ENCODE measurements at places on chromosomes 1 and 21.

- no peak for DNase-seq
Measured at GRCh38 chr1:153506386-153506785, 29.4 kb downstream of the S100A6 start.

- no peak for DNase-seq
Measured at GRCh38 chr1:50977575-50978143, 7.6 kb downstream of the CDKN2C start.

GRCh38 chr1:19398309-19398760, 86.2 kb downstream of the SLC66A1 start:
- DNase-seq = peak; percentile 12

- DNase-seq = no peak
Measured at GRCh38 chr1:116814926-116815723, 60.9 kb downstream of the CD2 start.

GRCh38 chr1:85061711-85062424, 13.6 kb upstream of the MCOLN3 start:
- DNase-seq = peak; percentile 71

DNA sequence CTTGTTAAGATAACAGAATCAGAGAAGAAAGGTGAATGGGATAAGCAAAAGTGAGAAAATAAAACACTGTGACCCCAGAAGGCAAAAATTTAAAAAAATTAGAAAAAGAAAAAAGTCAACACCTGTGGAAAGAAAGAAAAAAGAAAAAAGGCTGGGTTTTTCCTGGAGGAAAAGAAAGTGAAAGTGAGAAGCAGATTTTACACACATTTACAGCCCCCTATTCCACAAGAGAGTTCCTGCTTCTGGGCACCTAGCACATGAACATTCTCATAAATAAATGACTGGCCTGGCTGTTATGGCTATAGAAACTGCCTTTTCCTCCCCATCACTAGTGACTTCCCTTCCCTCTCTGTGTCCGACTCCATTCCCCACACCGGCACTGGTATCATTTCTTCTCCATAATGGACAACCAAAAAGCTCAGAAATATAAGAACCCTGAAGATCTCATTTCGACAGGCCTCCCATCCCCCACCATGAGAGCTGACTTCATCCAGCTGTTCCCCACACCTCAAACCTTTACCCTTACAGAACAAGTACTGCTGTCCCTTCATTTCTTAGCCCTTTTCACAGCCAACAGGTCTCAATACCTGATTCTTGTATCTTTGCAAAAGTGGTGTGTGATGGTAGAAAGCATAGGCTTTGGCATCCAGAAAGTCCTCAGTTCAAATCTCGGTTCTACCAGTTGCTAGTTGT, 12.6 kb downstream of the MTF1 start:
- DNase-seq = no peak

DNA sequence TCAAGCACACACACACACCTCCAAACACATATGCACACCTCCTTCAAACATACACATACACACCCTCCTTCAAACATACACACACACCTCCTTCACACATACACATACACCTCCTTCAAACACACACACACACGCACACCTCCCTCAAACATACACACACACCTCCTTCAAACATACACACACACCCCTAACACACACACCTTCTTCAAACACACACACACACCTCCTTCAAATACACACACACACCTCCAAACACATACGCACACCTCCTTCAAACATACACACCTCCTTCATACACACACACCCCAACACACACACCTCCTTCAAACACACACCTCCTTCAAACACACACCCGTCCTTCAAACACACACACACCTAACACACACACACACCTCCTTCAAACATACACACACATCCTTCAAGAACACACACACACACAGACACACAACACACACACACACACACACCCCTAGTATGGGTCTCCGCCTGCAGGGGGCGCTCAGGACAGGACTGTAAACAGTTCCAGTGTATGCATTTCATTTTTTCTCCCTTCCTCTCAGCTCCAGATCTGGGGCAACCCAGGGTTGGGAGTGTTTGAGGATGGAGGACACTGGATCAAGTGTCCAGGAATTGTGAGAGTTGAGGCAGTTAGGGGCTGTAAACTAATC, 12.1 kb downstream of the LGR6 start:
- DNase-seq = peak; percentile 32

DNA sequence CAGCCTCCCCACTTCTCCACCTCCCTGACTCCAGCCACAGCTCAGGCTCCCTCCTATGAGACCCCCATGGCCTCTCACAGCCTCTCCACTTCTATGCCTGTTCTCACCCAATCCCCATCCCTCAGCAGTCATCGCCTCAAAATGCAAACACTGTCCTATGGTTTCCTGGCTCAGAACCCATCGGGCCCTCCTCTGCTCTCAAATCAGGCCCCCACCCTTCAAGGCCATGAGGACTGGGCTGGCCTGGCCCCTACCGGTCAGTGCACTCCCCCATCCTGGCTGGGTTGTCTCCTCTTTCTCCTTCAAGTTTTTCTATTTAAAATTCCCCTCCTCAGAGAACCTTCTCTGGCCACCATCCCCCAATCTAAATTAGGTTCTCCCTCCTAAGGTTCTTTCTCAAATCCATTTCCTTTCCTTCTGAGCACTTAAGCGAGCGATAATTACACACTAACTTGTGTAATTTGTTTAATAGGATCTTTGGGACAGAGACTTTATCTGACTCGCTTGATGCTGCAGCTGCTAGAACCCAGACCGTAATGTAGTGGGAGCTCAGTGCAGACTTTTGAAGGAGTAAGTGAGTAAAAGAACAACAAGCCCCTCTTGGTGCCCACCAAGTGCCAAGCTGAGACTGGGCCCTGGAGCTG, 347.2 kb downstream of the MATN1 start:
- no peak for DNase-seq

DNA sequence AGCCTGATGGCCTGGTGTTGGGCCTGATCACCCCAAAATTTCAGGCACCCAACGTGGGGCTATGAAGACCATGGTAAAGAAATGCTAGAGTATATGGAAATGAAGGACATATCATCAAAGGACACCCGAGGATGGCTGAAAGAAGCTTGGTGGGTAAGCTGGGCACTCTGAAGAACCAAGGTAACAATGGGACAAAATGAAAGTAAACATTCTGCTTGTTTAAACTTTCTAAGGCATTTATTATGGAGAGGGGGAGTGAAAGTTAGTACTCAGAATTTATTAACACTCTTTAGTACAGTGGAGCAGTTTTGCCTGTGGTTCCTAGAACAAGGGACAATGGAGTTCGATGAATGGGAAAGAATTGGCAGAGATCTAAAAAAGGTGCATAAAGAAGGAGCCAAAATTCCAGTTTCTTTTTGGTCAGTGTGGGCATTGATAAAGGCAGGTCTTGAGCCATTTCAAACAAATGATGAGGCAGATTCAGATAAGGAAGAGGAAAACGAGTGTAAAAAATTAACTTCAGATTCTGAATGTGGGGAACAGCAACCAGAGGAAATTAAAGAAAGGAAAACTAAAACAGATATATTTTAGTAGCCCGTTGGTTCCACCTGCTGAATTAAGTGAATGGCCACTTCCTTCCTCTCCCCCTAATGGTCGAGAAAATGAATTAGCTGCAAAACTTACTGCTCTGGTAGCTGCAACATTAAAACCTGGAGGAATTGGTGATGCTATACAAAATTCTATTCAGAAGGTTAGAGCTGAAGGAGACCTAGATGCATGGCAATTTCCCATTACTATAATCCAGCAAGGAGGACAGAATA, 8.4 kb upstream of the PM20D1 start:
- no peak for DNase-seq

DNA sequence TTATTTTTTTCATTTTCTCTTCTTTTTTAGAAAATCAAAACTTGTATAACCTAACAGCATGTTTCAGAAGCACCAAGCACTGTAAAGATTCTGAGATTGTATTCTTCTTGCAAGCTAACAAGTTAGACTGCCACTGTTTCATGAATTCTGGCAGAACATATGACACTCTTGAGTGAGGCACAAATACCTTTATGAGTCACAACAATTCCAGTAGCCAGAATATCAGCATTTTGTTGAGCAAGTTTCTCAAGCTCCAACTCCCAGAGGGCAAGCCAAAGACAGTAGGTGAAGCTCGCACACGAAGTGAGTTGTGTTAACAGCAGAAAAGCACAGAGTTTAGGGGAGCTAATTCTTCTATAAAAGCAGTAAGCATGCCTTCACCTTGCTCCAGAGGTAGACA, 268.8 kb upstream of the NCAM2 start:
- DNase-seq = no peak

DNA sequence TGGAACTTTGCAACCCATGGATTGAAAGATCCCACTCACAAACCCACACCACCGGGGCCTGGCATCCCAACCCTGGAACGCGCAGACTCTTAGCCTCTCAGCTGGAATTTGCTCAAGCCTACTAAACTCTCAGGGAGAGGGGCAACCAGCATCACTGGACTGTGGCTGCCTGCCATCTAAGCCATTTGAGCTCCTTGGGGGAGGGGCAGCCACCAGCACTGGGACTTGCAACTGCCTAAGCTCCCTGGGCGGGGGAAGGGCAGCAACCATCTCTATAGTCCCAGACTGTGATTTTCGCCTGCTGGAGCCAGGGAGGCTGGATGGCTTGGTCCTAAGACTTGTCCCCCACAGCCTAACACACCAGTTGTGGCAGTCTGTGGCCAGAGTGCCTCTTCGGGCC, 122.3 kb downstream of the SNX7 start:
- no peak for DNase-seq

DNA sequence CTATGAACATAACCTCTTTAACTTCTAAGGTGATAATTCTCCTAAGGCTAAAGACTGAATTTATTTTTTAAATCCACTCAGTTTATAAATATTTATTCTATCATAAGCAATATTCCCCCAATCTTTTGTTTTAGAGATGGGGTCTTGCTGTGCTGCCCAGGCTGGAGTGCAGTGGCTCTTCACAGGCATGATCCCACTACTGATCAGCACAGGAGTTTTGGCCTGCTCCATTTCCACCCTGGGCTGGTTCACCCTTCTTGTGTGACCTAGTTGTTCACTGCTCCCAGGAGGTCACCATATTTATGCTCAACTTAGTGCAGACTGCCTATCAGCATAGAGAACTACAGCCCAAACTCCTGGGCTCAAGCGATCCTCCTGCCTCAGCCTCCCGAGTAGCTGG, 38.6 kb downstream of the LPGAT1 start:
- DNase-seq = no peak

- no peak for DNase-seq
Measured at GRCh38 chr1:37472994-37473393, 1.4 kb upstream of the ZC3H12A start.

DNA sequence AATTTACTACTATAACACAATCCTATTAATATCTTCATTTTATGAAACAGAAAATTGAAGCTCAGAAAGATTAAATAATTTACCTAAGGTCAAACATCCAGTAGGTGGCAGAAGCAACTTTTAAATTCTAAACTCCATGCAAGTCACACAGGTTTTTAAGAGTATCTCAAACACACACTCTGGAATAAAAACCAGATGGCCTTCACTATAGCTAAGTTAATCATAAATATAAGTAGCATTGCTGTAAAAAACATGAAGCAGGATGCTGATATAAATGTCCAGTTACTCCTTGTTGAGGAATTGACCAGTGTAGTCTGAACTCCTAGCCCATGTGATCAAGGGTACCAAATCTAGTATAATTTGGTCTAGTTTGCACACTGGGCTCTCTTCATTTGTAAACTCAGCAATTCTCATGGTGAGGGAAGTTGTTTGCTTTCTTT, 9.4 kb upstream of the FMO3 start:
- no peak for DNase-seq

DNA sequence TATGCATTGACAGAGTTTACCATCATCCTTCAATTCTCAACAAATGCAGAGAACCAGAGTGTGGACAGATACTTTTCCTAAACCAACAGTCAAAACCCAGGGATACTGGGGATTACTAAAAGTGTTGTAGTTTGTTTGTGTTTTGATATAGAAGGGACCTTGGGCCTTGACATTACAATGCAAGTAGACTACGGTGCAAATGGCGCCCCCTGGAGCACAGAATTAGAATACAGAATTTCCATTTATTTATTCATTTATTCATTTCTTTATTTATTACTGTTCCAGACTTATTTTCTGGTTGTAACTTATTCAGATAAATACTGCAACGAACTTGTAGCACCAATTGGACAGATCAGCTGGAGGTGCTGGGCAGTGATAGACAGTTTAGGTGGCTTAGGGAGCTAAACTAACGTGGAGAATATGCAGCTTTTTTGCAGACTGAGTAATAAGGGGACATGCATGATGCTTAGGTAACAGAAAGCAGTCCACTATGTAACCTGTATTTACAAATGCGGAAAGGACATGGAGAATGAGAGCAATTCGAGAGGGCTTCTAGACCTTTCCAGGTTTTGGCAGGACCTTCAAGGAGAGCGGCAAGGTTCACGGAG, 42.6 kb downstream of the KIRREL1 start:
- DNase-seq = peak; percentile 2

DNA sequence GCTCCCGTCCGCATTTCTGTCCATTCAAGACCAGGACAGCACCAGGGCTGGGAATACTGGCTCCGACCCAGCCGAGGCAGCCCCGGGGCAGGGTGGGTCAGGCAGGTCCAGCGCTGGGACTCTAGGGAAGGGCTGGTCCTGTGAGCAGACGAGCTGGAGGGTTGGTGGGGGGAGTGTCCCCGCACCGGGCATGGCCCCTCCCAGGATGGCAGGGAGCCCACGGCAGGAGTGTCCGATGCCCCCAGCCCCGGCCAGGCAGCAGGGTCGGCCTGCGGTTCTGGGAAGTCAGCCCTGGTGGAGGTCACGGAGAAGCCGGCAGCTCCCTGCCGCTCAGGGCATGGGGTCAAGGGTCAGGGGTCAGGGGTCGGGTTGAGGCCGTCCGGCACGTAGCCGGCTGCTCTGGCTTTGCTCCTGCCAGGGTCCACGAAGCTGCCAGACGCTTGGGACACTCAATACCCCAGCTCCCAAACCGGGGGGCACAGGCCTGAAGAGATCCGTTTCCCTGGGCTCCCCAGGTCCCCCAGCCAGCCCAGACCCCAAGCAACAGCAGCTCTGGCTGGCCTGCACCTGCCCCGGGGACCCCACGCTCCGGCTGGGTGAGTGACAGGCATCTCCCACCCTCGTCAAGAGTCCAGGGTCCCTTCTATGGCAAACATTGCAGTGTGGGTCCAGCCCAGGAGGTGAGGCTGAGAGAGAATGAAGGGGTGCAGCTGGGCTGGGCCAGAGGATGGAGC, 6.7 kb downstream of the C1QTNF12 start:
- no peak for DNase-seq

GRCh38 chr1:209420276-209420675, 163.2 kb upstream of the CAMK1G start:
- no peak for DNase-seq

DNA sequence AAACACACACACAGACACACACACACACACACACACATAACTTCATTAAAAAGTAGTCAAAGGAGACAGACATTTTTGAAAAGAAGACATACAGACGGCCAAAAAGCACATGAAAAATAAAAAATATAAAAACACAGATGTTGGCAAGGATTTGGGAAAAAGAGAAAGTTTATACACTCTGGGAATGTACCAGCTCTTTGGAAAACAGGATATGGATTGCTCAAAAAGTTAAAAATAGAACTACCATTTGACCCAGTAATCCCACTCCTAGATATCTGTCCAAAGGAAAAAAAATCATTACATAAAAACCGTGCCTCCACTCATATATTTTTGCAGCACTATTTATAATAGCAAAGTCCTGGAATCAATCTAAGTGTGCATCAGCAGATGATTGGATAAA, 128.4 kb upstream of the C21orf91 start:
- no peak for DNase-seq
